ENCODE measurements at places on chromosomes 4 and X.

DNA sequence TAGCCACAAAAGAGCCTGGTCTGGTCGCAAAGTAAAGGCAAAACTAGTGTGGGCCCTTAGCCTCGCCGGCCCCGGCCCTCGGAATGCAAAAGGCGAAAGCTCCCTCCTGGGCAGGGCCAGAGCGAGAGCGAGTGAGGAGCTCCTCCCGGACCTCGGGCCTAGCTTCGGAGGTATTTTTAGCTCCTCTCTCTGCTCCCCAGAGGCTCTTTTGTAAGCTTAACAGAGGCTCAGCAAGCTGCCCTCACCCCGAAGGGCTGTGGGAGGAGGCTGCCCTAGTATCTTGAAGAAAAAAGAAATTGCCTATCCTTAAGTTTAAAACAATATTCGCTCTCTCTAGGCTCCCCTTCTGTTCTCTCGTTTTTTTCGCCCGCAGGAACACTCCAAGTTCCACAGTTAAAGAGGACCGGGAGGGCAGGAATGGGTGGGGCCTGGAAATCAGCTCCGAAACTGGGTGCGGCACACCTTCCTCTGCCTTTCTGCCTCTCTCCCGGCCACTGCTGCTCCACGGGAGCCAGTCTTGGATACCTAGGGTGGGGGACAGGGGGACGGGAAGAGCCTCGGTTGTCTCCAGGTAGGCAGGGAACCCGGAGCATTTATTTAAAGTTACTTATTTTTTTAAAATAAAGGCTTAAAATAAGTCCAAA, 12.1 kb downstream of the HAND2 start:
- no peak for DNase-seq

GRCh38 chrX:83416273-83416672, 91.8 kb upstream of the POU3F4 start:
- no peak for DNase-seq

DNA sequence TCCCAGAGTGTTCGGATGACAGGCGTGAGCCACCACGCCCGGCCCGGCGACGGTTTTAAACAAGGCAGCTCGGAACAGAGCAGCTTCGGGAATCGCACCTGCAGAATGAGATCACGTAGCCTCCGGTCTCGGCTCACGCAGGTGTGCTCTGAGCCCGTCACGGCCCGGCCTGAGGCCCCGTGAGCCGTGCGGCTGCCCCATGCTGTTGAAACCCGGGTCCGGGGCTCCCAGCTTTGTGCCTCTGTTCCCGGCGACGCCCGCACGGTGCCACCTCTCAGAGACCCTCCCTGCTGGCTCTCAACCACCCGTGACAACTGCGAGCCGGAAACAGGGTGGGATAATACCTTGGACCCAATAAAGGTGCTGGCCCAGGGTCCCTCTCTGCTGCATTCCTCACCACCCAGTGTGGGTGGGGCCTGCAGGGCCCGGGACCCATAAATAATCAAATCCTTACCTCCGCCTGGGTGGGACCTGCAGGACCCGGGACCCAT, 13.4 kb upstream of the PLCXD1 start:
- DNase-seq: no peak

DNA sequence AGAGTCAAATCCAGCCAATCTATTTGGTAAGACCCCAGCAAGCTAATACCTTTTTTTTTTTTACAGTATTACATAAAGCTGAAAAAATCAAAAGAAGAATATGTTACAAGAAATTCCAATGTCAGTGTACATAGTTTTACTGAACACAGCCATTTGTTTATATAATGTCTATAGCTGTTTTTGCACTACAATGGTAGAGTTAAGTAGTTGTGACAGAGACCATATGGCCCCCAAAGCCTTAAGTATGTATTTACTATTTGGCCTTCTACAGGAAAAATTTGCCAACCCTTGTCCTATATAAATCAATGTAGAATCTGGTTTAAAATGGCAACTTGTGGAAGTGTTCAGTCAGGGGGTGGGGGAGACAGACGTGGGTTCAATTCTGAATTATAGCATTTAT, 60.7 kb downstream of the ANTXR2 start:
- DNase-seq: no peak

DNA sequence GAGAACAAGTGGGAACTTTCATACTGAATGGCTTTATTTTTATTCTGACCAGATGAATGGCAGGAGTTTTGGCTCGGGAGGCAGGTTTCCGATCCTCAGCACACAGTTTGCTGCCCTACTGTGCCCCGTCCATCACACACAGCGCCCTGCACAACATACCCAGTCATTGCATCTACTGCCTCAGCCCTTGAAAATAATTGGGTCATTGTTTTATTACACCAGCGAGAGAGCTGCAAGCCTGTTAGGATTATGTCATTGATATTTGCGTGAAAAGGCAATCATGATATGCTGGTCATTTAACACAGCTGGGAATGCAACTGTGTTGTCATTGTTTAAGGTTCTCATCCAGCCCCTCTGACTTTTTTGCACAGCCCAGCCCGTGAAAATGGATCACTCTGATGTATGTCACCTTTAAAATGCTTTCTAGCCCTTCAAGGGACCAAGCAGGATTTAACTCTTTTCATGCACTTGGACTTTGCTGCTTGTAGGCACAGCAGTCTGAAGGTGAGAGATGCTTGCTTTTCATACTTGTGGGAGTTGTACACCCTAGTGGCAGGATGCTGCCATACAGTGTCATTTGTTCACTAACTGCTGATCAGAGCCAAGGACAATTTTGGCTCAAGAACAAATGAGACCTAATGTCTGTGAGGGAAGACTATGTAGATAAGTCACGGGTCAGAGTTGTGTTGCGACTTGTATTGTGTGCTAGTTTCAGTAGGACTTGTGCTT, 62.3 kb downstream of the RTL9 start:
- DNase-seq: no peak

DNA sequence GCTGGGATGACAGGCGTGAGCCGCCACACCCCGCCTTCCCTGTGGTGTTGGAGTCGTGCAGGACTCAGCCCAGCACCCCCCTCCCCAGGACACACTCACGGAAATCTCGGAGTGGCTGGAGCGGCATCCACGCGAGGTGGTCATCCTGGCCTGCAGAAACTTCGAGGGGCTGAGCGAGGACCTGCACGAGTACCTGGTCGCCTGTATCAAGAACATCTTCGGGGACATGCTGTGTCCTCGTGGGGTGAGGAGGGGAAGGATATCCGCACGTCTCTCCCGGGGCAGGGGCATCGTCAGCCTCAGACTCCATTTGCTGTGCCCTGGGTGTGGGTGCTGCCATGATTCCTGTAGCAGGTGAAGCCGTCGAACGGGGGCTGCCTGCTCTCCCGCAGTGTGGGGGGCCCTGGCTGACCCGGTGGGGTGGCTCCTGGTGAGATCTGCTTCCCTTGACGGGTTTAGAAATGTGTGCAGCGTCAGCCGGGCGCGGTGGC, 10.3 kb downstream of the PLCXD1 start:
- no peak for DNase-seq

DNA sequence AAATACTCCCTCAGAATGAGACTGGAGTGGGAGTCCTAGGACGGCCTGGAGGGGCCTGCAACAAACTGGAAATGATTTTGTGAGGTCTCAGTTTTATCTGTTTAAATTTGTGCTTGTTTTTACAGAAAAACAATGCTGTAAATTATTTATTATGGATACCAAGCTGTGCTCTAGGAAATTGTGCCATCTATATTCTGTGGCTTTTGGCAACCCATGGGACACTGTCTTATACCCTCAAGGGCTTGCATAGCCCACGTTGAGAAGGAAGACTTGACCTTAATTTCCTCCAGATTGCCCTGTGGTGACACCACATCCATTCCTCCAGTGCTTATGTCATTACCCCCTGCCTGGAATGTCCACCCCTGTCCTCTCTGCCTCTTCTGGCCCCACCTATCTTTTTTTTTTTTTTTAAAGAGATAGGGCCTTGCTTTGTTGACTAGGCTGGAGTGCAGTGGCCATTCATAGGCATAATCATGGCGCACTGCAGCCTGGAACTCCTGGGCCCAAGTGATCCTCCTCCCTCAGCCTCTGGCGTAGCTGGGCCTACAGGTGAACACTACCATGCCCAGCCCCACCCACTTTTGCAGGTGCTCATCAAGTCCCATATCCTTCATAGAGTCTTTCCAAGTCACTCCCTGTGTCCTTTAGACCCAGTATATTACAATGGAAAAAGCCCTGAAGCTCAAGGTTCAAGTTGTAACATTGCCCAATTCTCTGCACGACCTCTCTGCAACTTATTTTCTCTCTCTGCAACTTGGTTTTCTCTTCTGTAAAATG, 77.4 kb downstream of the HPRT1 start:
- DNase-seq: no peak

- DNase-seq: no peak
Observed at GRCh38 chr4:42149004-42149403, 3.5 kb downstream of the BEND4 start.

- DNase-seq: no peak
Observed at GRCh38 chrX:10949541-10949940, 161.6 kb upstream of the HCCS start.

DNA sequence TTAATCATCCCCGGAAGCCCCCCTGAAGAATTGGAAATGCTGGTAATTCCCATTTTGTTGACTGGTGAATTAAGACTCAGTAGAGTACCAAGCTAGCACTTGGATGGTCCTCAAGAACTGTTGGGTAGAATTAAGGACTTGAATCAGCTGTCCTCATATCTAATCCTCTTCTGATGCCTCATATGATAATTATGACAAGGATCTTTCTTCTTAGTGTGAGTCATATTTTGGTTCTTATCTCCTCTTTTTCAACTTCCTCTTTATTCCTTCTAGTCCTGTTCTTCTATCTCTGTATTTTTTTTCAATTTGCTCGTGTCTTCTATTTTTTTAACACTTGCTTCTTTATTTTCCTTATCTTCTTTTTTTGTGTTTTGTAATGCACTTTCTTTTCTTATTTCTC, 206.3 kb upstream of the ANXA3 start:
- no peak for DNase-seq

GRCh38 chr4:25790024-25790423, 72.8 kb downstream of the SEL1L3 start:
- DNase-seq: no peak

Measured in muscle of arm (tissue), 14 donors.